OCI-LY7 (cell line): ENCODE measurements at places on chromosomes 2 and 18.

DNA sequence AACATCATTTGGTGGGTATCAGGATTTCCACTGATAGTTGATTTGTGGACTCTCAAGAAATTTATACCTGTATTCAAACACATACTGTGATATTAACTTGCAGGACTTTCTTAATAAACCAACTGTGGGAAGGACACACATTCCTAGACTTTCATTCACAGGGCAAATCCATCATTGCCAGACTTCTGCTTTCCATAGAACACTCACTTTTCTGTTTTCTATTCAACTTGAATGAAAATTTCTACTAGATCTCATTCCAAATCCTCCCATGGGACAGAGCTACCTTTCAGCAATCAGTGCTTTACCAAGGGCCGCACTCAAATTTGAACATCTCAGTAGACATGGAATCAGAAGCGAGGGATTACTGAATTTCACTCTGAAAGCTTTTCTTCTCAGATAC, 612.5 kb downstream of the IRS1 start:
- no peak for DNase-seq

- DNase-seq, result no peak
Measured at GRCh38 chr2:41954304-41955291, 93.2 kb upstream of the PKDCC start.

GRCh38 chr2:96145036-96145847, at the start of gene DUSP2:
Gene DUSP2, minus strand, starts transcription at chr2:96145440. Its CDS starts 86 bp downstream, at chr2:96145354.
- peak; percentile 90 for DNase-seq

GRCh38 chr2:62196278-62196901, 475 bp downstream of the B3GNT2 start:
- DNase-seq, result peak; percentile 71

- peak; percentile 95 for DNase-seq
Measured at GRCh38 chr18:10490401-10491165, 35.2 kb upstream of the NAPG start.

- peak; percentile 86 for DNase-seq
Measured at GRCh38 chr2:237674731-237675276, 47.4 kb downstream of the LRRFIP1 start.

DNA sequence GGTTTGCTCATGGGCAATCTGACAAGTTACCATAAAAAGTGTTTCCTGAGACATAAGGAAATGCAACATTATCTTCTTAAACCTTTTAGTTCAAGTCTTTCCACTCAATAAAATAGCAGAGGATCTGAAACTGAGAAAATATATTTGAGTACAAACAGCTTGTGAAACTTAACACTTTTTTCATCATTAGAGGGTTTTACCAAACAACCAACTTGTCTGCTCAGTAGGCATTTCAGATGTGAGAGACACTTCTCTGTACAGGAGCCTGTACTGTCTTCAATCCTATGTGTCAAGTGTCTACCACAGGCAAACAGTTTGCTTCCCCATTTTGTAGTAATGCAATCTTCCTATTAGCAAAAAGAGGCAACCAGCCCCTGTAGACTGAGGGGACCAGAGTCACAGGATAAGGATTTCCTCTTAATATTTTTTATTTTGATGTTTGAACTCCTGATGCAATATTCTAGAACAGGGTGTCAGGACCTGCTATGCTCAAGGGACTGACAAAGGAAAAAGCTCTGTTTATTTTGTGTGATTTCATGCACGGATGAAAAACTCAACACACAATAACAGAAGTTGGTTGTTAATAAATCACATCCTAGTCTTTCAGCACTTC, 159.1 kb upstream of the LHCGR start:
- DNase-seq, result no peak

DNA sequence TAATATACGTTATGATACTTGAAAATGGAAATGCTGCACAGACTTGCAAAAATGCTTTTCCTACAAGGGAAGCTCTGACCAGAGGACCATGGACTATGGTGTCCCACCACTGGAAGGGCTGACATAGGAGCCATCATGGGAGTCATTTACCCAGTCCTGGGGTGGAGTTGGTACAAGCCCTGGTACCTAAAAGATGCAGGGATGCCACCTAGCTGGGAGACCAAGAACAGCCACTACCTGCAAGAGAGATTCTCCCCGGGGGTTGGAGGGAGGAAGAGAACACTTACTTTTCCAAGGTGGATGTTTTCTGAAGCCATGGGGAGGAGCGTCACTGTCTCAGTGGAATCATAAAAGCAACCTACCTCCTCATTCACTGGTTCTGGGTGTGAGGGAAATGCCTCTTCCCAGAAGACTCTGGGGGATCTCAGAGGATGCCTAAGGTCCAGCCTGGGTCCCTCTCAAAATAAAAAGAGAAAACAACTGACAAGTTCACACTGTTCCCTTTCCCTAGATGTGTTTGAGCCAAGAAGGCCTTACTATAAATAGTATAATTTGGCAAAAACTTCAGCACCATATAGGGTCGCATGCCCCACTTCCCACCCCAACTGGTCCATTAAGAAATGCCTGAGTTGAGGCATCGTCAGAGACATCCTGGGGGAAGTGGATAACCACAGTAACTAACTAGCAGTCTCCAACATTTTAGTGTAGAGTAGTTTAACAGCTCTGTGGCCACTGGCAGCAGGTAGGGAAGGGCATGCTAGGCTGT, 39.9 kb downstream of the REEP1 start:
- peak; percentile 28 for DNase-seq

DNA sequence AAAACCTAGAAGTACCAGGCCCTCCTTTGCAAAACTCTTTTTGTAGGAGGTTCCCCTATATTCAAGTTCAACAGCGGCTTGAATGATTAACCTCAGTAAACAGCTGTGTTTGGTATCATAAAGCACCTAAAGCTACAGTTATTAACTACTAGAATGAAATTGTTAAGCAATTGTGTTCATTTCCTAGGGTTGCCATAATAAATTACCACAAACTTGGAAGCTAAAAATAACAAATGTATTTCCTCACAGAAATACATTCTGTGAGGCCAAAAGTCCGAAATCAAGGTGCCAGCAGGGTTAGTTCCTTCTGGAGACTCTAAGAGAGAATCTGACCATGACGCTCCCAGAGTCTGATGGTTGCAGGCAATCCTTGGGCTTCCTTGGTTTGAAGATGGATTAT, 202.1 kb upstream of the ACVR2A start:
- no peak for DNase-seq

DNA sequence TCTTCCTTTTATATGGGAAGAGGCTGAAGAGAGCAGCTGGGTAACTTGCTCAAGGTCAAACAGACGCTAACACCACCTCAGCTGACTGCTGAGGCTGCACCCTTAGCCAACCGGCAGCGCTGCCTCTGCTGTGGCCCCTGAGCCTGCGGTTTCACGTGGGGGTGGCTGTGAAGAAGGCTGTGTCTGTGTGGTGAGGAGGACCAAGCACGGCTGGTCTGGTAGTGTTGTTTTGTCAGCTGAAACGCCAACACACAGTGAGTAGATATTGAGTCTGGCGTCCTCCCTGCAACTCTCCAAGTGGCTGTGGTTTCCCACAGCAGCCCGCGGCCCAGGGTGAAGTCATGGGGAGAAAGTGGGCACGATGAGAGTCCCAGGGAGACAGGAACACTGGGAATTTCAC, 69.6 kb downstream of the THNSL2 start:
- no peak for DNase-seq

GRCh38 chr18:1513519-1513918, 608.8 kb downstream of the ADCYAP1 start:
- no peak for DNase-seq

GRCh38 chr2:151238527-151239487, 22.9 kb downstream of the RBM43 start:
- peak; percentile 56 for DNase-seq

DNA sequence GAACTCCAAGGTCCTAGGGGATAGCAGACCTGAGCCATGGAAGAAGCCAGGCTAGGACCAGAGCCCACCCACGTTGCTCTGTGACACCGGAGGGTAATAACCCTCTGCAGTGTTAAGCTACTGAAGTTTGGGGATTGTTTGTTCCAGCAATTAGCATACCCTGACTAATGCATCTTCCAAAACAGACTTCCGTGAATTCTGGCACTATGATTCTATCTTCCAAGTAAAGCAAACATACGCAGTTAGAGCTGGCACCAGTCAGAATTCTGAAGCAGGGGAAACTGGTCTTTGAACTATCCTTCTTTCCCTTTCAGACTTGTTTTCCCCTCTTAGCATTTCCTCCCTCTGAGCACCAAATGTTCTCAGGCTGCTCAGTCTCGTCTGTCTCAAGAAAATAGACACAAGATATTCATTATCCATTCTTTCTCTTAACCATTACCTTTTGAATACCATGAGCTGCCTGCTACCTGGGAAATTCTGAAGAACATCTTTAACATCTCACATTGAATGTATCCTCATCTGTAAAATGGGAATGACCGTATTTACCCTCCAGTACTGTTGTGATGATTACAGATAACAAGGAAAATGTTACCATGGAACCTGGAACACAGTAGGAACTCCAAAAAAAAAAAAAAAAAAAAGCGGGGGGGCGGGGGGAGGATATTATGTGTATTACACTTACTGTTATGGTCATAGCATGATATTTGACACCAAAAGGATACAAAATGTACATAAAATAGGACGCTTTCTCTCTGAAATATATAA, 108.2 kb downstream of the TCF4 start:
- no peak for DNase-seq

- peak; percentile 76 for DNase-seq
Measured at GRCh38 chr2:240232961-240233884, 92.8 kb upstream of the OTOS start.

- no peak for DNase-seq
Measured at GRCh38 chr2:74385396-74385795, 5.3 kb upstream of the DCTN1 start.

DNA sequence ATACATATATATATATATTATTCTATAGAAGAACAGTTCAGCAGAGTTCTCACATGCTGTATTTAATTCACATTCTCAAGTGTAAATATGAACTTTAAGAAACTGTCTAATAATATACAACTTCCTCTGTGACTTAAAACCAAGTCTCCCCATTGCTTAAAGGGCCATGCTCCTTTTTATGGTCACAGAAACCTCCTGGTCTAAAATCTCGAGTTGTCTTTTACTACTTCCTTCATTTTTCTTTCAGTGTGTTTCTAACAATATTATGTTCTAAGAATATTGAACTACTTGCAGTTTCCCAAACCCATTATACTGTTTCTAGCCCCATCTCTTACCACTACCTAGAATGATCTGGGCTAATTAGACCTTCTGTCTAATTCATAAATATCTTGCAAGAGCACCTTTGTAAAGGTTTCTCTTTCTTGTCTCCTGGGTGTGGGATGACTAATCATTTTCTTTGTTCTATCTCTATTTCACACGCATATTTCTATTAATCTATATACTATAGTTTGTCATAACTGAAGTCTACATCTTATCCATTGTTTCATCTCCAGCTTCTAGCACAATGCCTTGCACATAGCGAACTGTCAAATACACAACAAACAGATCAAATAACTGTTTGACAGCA, 48.8 kb downstream of the ERBB4 start:
- no peak for DNase-seq

DNA sequence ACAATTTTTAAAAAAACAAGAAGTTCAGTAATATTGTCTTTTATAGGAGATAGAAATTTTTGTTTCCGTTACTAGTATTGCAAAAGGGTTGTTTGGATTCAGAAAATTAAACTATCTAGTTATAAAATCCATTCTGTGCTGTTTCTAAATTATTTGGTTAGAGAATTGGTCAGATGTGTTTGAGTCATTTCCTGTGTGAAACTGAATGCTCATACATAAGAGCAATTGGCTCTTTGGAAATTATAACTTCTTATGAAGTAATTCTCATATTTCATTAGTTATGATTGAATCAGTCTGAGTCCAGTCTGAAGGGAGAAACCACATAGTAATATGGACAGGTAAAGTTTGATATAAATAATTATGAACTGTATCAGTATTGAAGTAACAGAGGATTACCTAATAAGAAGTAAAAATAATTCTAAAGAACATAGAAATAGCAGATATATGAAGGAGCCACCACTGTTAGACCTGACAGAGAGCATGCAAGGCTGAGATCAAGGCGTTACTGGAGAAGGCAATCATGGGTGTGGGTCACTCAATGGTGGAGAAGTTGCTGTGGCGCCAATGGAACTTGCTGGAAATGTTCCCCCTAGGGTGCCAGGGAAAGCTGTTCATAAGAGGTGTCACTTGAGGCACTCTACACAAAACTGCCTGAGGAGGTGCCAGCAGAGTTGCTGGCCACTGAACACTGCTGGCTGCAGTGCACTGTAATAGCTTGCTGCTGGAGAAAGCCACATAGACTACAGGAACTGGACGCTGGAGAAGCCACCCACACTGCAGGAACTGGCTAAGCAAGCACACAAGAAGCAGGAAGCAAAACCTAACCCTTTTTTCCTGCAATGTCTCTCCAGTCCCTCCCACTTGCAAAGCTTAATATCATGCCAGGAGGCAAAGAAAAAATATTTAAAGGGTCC, 18.0 kb upstream of the FAP start:
- DNase-seq, result no peak

GRCh38 chr18:4455113-4455811, at the start of gene DLGAP1:
Gene DLGAP1, minus strand, starts transcription at chr18:4455307.
- DNase-seq, result no peak

DNA sequence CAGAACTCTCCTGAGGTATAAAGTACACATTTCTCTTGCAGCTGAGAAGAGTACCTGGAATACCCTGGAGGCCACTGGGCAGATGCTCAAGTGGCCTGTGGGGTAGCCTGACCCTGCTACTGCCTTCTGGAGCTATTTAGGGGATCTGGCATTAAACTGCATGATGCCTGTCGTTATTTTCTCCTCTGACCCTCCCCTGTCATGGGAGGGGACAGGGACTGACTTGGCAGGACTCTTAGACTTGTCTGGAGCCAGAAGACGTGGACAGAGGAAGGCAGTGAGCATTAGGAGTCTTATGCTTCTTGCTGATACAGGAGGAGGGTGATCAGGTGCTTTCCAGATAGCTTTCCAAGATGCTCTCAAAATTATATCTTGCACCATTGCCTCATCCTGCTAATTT, 24.8 kb downstream of the CNRIP1 start:
- no peak for DNase-seq

DNA sequence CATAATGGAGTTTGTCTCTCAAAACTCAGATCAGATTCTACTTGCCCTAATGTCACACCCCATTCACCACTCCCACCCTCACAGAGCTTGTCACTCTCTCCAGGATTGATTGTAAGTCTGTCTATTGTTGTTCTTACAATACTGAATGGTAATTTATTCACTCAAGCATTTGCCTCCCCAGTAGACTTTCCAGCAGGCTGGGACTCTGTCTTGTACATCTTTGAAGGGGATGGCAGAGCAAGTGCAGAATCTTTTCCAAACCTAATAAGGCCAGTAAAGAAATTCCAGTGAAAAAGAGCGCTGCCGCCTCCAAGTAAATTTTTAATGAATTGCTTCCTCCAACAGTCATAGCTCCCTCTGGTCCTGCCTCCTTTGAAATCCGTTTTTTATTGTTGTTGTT, 56.9 kb downstream of the RBM43 start:
- DNase-seq, result no peak

DNA sequence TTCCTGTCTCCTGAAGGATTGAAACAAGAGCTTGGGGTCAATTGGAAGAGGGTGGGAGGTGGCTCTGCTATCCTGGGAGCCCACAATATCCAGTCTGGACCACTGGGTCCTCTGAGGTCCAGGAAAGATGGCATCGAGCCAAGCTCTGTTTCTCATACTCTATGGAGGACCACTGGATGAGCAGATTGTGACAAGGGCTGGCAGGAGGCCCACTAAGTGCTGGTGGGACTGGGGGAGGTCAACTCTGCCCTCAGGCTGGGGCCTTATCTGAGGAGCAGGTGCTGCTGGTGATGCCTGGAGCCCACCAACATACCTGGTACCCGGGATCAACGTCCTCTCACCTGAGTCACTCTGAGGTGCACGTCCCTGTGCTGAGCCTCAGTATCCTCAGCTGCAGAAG, 142.4 kb downstream of the NDUFA10 start:
- no peak for DNase-seq
